ENCODE measurements at places on chromosomes 4 and X. TPM values are rescaled to one million over a fixed set of nuclear protein-coding genes. Genes with fewer than 3 reads are reported as not detected.

- H3K4me1 ChIP-seq, result no peaks in the 10 kb centered on the region
- no peak for DNase-seq
- no peak overlapping the region for H3K4me3 ChIP-seq
- no peaks in the 10 kb centered on the region for H3K36me3 ChIP-seq
- H3K27me3 ChIP-seq, result no peaks in the 10 kb centered on the region
Observed at GRCh38 chrX:8083286-8083685, 87.8 kb downstream of the VCX2 start.

The USP17L27 gene
- total RNA-seq, result not detected

- no peaks in the 10 kb centered on the region for H3K27me3 ChIP-seq
- no peak overlapping the region for H3K4me3 ChIP-seq
- no peaks in the 10 kb centered on the region for H3K4me1 ChIP-seq
- H3K27ac ChIP-seq, result no peak overlapping the region
Observed at GRCh38 chr4:6193399-6193798, 7.0 kb downstream of the JAKMIP1 start.

DNA sequence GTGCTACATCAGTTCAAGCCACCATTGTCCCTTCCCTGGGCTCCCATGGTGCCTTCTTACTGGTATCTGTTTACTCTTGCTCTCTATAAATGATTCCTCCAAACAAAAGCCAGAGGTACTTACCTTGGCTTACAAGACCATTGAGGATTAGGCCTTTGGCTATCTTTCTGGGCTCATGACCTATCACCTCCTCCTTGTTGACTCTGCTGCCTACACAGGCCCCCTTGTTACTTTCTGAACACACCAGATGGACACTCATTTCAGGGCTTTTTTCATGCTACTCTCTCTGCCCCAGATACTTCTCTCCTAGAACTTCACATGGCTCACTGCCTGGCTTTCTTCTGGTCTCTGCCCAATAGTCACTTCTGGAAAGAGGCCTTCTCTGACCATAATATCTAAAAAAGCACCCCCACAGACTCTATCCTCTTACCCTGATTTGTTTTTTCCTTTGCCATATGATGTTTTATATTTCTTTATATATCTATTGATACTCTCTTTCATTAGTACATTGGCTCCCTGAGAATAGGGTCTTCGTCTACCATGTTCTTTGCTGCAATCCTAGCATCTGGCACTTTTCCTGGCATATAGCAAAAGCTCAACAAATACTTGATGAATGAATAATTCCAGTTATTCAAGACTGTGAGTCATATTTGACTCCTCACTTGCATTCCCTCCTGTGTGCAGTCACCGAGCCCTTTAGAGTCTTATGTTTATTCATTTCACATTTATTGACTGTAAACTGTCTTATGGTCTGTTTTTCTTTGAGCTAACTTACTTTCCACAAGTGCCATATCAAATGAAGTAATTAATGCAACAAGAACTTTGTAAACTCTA, 27.1 kb upstream of the TAPT1 start:
- no peak for DNase-seq
- no peaks in the 10 kb centered on the region for H3K36me3 ChIP-seq
- no peak overlapping the region for H3K4me3 ChIP-seq
- H3K27ac ChIP-seq, result no peak overlapping the region
- H3K4me1 ChIP-seq, result no peaks in the 10 kb centered on the region

The TCEAL9 gene
- total RNA-seq, result 92.8 TPM

The NPNT gene
- total RNA-seq, result 1.4 TPM

GRCh38 chrX:43939187-43939926, 33.8 kb downstream of the NDP start:
- H3K4me3 ChIP-seq, result no peak overlapping the region
- peaks cover 20% of the 10 kb centered on the region for H3K27me3 ChIP-seq
- H3K4me1 ChIP-seq, result no peaks in the 10 kb centered on the region
- no peaks in the 10 kb centered on the region for H3K36me3 ChIP-seq

The CTAG1B gene
- total RNA-seq, result not detected

DNA sequence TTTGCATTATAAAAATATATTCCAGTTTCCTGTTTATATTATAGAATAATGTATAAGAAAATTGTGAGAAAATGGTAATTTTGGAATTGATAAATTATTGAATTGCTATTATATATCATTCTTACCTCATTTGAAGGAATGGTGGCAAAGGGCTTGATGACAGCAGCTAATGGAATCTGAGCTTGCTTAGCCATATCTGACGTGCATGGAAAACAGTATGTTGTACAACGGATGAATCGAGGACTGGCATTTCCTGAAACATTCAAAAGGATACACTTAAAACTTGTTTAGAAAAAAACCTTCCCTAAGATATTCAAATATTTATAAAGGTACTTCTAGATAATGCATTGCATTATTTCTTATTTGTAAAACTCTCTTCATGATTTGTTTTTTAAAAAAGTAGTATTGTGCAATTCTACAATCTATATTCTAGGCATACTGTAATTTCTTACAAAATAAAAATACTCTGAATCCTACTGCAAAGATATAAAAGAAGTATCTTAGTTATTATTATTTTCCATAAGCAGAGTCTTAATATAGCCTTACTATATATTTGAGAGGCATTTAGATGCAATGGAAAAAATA, 38.3 kb downstream of the SEC24D start:
- DNase-seq, result no peak
- H3K4me3 ChIP-seq, result no peak overlapping the region
- H3K27me3 ChIP-seq, result no peaks in the 10 kb centered on the region
- H3K4me1 ChIP-seq, result no peaks in the 10 kb centered on the region
- peaks cover 10% of the 10 kb centered on the region for H3K36me3 ChIP-seq

DNA sequence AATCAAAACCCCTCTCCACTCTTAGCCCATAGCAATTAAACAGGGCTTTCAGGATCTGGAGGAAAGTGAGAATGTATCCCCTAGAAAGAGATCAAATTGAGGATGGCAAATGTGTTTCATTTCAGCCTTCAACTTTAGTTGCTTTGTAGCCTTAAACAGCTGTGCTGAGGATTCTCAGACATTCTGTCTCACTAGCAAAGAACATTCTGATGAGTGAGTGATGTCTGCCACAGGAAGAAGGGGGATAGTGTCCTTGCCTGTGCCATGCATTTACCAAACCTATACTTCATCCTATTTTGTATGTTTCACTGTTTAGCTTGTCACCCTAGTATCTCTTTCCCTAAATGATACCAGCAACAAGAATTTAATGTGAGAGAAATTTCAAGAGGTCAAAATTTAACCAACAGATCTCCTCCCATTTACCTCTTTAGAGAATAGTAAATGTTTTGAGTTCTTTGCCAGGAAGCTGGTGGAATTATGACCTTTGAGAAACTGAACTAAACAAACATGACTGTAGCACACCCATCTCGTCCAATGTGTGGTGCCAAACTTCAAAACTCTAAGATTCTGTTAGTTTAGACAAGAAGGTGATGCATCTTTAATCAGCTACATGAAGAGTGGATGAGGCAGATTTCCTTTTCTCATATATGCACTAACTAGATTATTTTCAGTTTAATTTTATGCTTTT, 165.6 kb downstream of the PALLD start:
- no peak overlapping the region for H3K27ac ChIP-seq
- no peaks in the 10 kb centered on the region for H3K4me1 ChIP-seq
- no peaks in the 10 kb centered on the region for H3K36me3 ChIP-seq
- no peak for DNase-seq
- H3K4me3 ChIP-seq, result no peak overlapping the region

- no peak overlapping the region for H3K27ac ChIP-seq
- H3K27me3 ChIP-seq, result no peaks in the 10 kb centered on the region
- no peak for DNase-seq
- H3K4me3 ChIP-seq, result no peak overlapping the region
Observed at GRCh38 chr4:67604749-67605148, 46.2 kb downstream of the STAP1 start.

GRCh38 chrX:27565992-27566391, 24.2 kb upstream of the DCAF8L2 start:
- no peaks in the 10 kb centered on the region for H3K36me3 ChIP-seq
- DNase-seq, result no peak
- no peak overlapping the region for H3K27ac ChIP-seq
- H3K4me3 ChIP-seq, result no peak overlapping the region
- H3K4me1 ChIP-seq, result no peaks in the 10 kb centered on the region
- no peaks in the 10 kb centered on the region for H3K27me3 ChIP-seq

The LNX1 gene
- total RNA-seq, result 19.7 TPM
